ENCODE measurements at places on chromosomes 3 and 15.

DNA sequence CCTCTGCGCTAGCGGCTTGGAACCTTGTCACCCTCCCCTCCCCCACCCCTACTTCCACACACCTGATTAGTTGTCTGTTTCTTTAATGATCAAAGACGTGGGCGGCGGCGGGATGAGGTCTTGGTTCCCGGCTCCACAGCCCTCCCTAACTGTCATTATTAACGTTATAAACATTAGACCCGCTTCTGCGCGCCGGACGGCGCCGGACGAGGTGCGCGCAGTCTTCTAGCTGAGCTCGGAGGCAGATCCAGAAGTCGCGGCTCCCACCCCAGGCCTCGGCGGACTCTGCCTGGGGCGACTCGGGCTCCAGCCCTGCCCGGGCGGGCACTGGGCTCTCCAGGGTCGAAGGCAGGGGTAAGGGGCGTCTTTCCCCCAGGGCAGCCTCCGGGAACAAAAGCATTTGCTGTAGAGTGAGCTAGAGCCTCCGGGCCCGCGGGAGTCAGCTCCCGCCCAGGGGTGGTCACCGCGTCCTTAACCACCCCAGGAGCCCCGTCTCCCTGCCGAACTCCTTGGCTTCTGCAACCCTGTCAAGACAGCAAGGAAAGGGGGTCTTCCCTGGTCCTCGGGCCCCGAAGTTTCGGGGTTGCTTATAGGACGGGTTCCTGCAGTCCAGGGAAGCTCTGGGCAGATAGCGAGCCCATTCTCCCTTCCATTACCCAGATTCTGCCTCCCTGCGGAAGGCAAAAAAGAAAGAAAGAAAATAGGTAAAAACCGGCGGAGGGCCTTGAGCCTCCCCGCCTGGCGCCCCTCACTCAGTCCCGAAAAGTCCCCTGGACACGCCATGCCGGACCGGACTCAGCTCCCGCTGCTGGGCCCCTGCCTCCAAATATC lies 2.2 kb upstream of the ISLR2 start:
- DNase-seq = no peak

DNA sequence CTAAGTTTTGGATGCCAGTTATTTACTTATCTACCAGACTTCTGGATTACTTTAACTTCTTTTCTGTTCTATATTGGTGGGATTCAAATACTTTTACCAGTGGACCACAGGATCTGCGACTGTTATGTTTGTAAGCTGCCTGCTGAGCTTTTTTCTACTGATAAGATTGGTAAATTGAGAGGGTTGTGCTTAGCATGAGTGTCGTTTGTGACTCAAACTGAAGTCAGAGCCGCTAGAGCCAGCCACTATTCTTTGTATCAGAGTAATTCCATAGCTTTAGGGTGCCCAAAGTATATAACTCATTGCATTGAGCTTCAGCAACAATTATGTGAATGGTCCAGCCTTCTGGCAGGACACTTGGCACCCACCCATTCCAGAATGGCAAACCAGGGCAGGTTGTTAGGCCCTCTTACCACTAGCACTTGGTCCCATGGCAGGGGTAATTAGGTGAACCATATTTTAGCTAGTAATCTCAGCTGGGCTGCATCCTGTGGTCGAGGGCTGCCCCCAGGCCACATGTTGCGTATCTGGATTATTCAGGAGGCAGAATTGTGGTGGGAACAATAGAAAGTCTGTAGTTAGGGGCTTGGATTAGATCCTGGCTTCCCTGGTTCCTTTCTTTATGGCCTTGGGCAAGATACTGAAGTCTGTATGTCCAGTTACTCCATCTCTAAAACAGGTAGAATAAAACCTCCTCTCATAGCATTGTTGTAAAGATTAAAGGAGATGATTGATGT lies 6.0 kb downstream of the PLCL2 start:
- DNase-seq = no peak

DNA sequence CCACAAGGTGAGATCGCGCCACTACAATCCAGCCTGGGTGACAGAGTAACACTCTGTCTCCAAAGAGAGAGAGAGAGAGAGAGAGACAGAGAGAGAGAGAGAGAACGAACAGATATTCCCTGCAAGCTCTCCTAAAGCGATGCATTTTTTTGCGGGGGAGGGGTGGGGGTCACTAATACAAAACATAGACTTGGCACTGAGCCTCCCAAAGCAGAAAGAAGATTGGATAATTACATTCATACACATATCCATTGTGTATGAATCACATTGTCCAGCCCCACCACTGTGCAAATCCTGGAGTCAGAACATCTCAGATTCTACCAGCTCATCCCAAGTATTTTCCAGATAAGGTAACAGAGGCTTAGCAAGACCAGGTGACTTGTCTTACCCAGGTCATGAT lies 459.9 kb downstream of the MAGI1 start:
- no peak for DNase-seq

- no peak for DNase-seq
Observed at GRCh38 chr3:112818289-112818688, 28.4 kb downstream of the CD200R1L start.

GRCh38 chr3:175737646-175738572 lies 878.8 kb downstream of the NAALADL2 start:
- no peak for DNase-seq

GRCh38 chr15:67809441-67809840 lies 15.9 kb upstream of the SKOR1 start:
- DNase-seq = no peak

DNA sequence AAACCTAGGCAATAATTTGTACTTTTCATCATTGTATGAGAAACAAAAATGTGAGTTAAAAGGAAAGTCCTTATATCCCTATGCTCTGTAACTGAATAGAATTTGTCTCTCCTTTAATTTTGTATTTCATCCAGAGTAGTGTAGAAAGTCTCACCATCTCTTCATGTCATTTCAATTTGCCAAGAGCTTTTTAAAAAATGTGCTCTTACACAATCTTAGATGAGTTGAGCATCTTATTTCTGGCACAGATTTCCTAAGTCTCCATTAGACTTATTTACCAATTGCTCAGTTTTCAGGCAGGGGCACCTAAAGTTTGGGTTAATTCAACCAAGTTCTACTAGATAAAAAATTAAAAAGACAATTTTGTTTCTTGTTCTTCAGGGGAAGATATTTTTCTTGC lies 201.5 kb upstream of the RBMS3 start:
- DNase-seq = no peak
